Activated CD4-positive, alpha-beta T cell treated with anti-CD3 and anti-CD28 coated beads for 36 hours (primary cell): ENCODE measurements at places on chromosomes 1 and 21.

DNA sequence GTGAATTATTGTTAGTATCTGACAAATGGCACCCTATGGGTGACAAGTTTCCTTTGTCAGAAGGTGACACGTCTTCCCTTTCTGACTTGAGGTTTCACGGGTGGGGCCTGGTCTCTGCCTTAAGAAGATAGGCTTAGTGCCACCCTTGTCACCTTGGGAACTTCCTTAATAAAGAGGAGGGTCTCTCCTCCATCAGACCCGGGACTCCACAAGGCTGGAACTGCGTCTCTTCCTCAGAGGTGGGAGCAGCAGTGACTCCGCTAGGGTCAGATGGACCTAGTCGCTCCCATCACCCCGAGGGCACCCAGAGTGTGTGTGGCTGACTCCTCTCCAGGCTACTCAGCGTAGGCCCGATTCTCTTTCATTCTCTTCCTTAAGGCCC, 774 bp upstream of the WDTC1 start:
- peak overlapping the region; percentile 75 for H3K27ac ChIP-seq
- no peaks in the 10 kb centered on the region for H3K27me3 ChIP-seq
- H3K4me1 ChIP-seq = peaks cover 27% of the 10 kb centered on the region
- H3K4me3 ChIP-seq = peak overlapping the region; percentile 92
- DNase-seq = peak; percentile 41

GRCh38 chr1:65420590-65421350, at the start of the genes LEPR and LEPROT:
LEPR (plus strand) TSS chr1:65420668; CDS start chr1:65565566, 144,898 bp downstream.
LEPROT (plus strand) TSS chr1:65420668; CDS start chr1:65420725, 57 bp downstream.
- H3K36me3 ChIP-seq = peaks cover 8% of the 10 kb centered on the region
- no peaks in the 10 kb centered on the region for H3K27me3 ChIP-seq
- no peak within 1 kb of the TSS for H3K4me3 ChIP-seq
- H3K4me1 ChIP-seq = peaks cover 15% of the 10 kb centered on the region
- DNase-seq = no peak

GRCh38 chr1:64944913-64945312, 21.4 kb downstream of the JAK1 start:
- peaks cover 73% of the 10 kb centered on the region for H3K4me1 ChIP-seq
- no peak overlapping the region for H3K4me3 ChIP-seq
- H3K36me3 ChIP-seq = peaks cover 5% of the 10 kb centered on the region

DNA sequence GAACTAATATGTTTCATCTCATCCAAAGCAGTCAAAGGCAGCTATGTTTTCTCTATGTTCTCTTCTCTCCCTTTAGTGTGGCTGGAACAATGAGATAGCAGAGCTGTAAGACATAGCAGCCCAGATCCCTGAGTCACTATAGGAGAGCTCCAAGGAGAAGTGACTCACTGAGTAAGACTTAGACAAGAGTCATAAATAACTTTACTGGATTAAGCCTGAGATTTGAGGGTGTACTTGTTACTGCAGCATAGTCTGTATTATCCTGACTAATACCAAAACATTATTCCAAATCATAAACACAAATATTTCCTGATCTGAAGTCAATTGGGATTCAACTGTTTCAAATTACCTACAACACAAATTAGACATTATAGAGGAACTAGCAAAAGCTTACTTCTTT, 3.9 kb downstream of the KRTAP19-8 start:
- H3K4me1 ChIP-seq = no peaks in the 10 kb centered on the region
- H3K36me3 ChIP-seq = no peaks in the 10 kb centered on the region
- no peak overlapping the region for H3K27ac ChIP-seq

GRCh38 chr1:216055004-216055403, 368.2 kb downstream of the USH2A start:
- DNase-seq = no peak
- no peak overlapping the region for H3K27ac ChIP-seq
- no peak overlapping the region for H3K4me3 ChIP-seq

- no peak overlapping the region for H3K4me3 ChIP-seq
- H3K27ac ChIP-seq = no peak overlapping the region
- H3K27me3 ChIP-seq = peaks cover 7% of the 10 kb centered on the region
- DNase-seq = no peak
Measured at GRCh38 chr1:208909011-208909984, 665.1 kb upstream of the PLXNA2 start.
